ENCODE measurements at places on chromosomes 3 and 15.

DNA sequence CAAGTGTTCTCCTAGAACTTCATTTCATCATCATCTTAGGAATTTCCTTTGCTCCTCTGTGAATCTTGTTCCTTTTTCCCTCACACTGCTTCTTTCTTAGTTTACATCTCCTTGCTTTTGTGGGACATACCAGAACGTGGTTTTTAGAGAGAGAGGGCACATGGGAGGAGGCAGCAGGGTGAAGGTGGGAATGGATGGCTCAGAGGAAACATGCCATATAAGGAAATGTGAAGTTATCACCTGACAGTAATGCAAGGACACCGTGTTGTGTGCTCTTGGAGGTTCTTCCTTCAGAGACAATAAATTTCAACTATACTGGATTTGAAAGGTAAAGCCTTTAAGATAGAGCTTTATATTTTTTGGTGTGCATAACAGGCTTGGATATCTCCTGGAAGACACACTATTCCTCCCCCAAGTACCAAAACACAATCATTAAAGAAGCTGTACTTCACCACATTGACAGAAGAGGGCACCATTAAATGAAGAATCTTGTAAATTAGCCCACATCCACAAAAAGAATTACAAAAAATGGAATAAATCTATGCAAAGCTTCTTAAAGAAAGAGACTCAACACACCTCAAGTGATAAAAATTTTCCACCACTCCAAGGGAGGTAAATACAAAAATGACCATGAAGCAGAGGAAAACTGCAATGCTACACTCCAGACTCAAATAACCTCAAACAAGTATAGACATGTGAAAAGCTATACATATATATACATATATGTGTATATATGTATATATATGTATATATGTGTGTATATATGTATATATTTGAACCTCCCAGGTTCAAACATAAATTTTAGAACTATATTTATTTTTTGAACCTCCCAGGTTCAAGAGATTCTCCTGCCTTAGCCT is 26.1 kb downstream of the RPL39L start:
- no peak for DNase-seq

DNA sequence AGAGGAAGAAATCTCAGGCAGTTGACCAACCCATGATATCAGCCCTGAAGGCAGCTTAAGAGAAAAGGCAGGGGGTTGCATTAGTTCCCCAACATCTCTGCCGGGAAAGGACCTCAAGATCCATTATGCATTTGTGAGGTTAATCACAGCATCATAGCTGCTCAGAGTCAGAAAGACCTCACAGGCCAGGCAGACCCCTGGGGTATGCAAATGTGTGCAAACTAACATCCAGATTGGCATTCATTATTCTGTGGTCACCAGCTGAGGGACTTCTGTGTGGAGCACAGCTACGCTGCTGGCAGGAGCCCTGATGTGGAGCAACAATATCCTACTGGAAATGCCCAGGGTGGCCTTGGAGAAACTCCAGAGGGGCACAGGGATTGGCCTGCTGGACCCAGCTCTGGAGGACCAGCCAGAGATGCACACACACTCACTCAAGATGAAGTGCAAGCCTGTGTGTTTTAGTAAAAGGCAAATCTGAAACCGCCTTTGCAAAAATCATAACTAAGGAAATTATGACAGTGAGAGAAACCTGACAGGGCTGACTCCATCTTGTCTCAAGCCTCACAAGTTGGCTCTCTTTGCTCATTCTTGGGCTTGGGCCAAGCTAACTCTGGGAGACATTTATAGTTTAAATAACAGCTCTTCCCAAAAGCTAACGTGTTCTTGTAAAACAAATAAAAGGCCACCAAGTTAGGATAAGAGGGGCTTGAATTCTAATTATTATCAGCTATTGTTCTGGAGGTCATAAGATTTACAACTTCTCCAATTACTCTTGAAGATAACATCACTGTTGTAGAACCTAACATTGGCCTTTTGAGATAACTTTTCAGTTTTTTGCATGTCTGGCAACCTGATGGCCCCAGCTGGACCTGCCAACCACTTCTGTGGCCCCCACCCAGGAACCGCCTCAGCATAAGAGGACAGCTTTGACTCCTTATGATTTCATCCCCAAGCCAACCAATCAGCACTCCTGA is 257.1 kb downstream of the UACA start:
- no peak for DNase-seq

DNA sequence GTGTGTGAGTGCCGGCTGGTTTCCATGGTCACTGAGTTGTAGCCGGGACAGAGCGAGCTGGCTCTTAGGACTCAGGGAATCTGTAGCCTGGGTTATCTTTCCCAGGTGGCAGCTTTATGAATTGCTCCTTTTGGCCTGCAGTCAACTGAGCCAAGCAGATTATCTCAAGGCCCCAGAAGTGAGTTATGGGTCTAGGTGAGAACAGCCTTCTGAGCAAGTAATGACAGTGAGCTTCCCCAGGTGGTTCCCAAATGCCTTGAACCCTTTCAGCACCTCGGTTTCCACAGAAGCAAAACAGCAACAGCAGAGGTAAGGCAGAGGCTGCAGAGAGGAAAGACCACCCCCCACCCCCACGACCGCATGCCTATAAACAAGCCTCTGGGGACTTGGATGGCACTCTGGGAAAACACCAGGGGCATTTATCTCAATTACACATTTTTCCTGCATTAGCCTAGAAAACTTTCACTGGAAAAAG is 56.7 kb upstream of the DGKG start:
- no peak for DNase-seq

DNA sequence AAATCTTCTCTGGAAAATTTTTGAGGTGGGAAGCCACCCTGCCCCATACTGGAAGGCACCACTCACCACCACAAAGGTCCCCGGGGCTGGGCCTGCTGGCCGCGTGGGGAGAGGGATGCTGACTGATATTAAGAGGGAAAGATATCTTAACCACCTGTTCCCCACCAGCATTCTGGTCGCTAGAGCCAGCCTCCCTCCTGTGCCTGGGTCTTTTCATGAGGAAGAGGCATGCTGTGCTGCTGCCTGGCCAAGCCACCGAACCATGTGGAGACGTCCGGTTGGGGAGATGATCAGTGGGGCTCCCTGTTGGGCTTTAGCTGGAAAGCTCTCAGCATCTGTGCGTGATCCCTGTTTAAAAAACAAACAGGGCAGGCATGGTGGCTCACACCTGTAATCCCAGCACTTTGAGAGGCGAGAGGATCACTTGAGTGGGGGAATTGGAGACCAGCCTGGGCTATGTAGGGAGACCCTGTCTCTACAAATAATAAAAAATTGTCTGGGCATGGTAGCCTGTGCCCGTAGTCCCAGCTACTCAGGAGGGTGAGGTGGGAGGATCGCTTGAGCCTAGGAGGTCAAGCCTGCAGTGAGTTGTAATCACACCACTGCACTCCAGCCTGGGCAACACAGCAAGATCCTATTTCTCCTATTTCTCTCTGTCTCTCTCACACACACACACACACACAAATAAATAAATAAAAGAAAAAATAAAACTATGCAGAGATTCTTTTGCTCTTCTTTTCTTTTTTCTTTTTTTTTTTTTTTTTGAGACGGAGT is 1.0 kb downstream of the KLHL18 start:
- DNase-seq: no peak

- no peak for DNase-seq
Observed at GRCh38 chr3:75294124-75294523, 370.0 kb upstream of the FRG2C start.

DNA sequence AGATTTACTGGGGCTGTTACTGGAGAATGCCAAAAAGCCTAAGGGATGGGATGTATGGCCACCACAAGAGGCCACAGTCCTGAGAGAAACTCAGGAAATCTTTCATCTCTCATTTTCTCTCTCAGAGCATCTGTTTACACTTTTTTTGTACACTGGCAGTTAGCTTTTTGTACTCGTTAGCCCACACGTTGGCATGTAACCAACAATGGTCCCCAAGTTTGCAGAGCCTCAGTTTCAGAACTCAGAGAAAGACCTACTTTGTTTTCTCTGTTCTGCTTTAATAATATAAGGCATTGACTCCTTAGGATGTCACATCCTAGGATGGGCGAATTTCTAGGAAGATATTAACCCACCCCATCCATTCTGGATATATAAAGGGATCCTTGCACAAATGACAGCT is 183.5 kb downstream of the SUCNR1 start:
- no peak for DNase-seq

- no peak for DNase-seq
Observed at GRCh38 chr3:116216761-116217160, 228.5 kb downstream of the LSAMP start.

DNA sequence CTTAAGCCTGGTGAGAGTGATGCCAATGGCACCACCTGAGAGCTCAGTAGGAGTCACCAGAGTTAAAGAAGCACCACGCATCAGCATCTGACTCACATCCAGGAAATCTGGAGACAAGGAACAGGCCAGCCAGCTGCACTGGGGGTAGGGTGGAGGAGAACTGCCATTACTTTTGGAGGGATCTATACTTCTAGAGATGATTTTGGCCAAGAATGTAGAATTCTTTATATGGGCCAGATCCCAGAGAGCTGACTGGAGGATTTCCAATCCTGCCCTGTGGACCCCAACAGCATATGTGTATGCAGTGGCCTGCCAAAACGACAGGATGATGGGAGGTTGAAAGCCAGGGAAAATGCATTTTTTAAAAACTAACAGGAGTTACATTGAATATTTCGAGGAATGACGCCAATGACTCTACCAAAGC is 29.8 kb downstream of the CCR3 start:
- DNase-seq: no peak

GRCh38 chr15:90749754-90750153 is 32.6 kb downstream of the BLM start:
- DNase-seq: no peak

DNA sequence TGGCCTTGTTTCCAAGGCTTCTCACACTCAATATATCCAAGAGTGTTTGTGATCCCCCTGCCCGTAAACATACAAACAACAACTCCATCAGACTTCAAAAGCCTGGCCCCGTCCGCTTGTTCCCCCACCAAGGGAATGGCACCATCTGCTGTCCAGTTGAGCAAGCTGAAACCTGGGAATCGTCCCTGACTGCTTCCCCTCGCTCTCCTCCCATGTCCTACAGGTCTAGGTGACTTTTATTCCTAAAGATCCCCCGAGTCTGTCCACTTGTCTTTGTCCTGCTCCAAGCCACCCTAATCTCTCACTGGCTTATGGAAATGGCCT is 27.9 kb upstream of the FAM174B start:
- no peak for DNase-seq

- DNase-seq: no peak
Observed at GRCh38 chr3:13318626-13319470, 101.3 kb downstream of the NUP210 start.

GRCh38 chr15:90819390-90819789 is 49.0 kb upstream of the FURIN start:
- no peak for DNase-seq

- DNase-seq: no peak
Observed at GRCh38 chr3:9441501-9442221, 44.2 kb downstream of the SETD5 start.

- DNase-seq: no peak
Observed at GRCh38 chr15:48946840-48947187, 16.9 kb downstream of the SHC4 start.

DNA sequence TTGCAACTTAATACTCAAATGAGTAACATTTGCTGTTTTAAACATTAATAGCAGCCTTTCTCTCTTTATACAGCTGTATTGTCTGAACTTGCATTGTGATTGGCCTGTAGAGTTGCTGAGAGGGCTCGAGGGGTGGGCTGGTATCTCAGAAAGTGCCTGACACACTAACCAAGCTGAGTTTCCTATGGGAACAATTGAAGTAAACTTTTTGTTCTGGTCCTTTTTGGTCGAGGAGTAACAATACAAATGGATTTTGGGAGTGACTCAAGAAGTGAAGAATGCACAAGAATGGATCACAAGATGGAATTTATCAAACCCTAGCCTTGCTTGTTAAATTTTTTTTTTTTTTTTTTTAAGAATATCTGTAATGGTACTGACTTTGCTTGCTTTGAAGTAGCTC is 40.3 kb downstream of the CTNNB1 start:
- no peak for DNase-seq

DNA sequence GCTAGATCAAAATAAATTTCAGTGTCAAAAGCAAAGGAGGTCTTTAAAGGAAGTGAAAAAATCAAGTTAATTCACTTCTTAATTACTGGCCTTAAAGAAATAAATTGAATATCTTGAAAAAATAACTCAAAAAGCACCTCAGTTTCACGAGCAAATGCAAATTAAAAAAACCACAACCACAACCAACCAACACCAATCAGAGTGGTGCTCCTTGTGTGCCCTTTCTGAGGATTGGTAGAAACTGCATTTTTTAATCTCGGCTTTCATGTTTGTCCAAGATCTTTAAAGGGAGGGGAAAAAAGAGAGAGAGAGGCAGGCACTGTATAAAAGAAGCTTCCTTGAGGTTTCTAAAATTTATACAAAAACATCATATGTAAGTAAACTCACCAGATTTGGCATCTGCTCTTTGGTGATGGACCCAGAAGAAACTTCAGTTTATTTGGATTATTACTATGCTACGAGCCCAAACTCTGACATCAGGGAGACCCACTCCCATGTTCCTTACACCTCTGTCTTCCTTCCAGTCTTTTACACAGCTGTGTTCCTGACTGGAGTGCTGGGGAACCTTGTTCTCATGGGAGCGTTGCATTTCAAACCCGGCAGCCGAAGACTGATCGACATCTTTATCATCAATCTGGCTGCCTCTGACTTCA is at the start of gene GPR15:
Gene GPR15, plus strand, starts transcription at position 357 of the 653 bp plus-strand sequence. Its CDS starts 56 bp downstream, at position 413.
- no peak for DNase-seq

GRCh38 chr15:25910832-25911231 is 47.7 kb upstream of the ATP10A start:
- DNase-seq: no peak

- peak; percentile 53 for DNase-seq
Observed at GRCh38 chr3:9951962-9952805, at the start of gene PRRT3. Gene PRRT3 (minus strand): TSS chr3:9952408. CDS start chr3:9950115, 2,293 bp downstream.

DNA sequence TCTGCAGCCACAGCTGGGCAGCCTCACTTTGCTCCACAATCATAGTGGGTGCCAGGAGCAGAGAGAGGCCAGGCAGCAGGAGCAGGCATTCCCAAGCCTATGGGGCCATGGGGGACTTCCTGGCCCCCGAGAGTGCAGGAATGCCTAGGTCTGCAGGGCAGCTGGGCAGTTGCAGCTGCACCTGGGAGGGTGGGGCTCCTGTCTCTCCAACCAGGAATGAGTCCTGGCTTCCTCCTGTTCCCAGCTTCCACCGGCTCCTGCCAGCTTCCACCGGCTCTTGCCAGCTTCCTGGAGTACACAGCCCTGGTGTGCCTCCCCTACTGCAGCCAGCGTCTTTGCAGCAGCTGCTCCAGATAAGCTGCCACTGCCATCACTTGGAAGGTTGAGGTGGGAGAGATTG is 86.3 kb upstream of the CDV3 start:
- no peak for DNase-seq

GRCh38 chr3:122215592-122216298 is 32.3 kb downstream of the CASR start:
- no peak for DNase-seq

Measured in stimulated activated CD4-positive, alpha-beta T cell treated with anti-CD3 and anti-CD28 coated beads, Interleukin-4, amount 100 ng/mL, for 48 hours (primary cell).